ENCODE measurements at places on chromosomes 6 and 20.

- no peak for DNase-seq
These were observed 67.4 kb upstream of the FABP7 start for GRCh38 chr6:122712093-122712447.

DNA sequence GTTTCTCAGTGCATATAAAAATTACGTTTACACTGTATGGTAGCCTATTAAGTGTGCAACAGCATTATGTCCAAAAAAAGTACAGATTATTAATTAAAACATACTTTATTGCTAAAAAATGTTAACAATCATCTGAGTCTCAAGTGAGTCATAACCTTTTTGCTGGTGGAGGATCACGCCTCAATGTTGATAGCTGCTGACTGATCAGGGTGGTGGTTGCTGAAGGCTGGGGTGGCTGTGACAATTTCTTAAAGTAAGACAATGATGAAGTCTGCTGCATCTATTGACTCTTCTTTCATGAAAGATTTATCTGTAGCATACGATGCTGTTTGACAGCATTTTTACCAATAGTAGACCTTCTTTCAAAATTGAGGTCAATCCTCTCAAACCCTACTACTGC is 155.1 kb downstream of the BTBD9 start:
- DNase-seq: no peak

GRCh38 chr20:24704899-24705298 is 235.5 kb downstream of the SYNDIG1 start:
- DNase-seq: no peak

DNA sequence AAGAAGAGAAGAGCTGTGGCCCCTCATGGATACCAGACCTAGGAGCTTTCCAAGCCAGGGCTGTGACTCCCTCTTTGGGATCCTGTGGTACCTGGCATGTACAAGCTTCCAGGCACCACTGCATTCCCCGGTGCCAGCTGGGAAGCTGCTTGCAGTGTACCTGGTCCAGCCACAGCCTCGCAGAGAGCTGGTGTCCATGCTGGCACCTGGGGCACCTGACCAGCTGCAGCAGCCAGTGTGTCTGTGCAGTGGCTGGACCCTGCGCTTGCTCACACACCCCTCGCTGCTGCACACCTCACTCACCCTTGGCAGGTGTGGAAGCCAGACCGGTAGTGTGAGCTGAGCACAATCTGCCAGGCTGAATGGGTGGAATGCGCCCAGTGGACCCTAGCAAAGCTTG is 190.9 kb upstream of the MAN1A1 start:
- no peak for DNase-seq

- DNase-seq: no peak
These were observed 85.3 kb upstream of the TIAM2 start for GRCh38 chr6:154909821-154910220.

DNA sequence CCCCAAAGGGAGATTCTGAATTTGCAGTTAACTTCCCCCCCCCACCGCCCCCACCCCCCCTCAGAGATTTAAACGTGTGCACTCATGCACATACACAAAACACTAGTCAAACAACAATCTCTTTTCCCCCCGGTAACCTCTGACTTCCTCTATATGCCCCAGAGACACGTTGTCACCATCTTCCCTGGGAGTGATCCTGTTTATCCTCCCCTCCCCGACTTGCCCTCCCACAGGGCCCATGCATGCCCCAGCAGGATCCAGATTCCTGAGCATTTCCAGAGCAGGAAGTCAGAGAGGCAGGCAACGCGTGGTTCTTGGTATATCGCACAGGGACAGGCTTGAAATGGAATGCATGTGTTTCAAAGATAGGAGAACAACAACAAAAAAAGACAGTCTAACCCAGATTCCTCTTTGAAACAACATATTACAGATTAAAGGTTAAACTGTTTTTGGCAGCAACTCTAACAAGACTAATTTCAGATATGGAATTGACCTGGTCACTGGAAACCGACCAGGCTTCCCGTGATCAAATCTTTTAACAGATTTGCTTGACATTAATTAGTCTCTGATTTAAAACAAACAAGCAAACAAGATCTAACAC is 1.3 kb downstream of the BLCAP start:
- DNase-seq: no peak

DNA sequence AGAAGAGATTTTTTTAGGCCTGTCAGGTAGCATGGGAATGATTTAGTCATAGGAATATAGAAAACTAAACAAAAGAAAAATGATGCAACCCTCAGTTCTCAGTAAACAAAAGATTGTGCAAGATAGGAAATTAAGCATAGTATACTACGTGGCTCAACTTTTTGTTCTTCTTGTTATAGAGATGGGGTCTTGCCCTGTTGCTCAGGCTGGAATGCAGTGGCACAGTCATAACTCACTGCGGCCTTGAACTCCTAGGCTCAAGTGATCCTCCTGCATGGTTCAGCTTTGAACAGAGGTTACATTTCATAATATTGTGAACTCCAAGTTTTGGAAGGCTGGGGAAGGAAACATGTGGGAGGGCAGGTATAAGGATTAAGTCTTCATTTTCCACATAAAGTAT is 28.5 kb downstream of the SLX4IP start:
- DNase-seq: no peak

DNA sequence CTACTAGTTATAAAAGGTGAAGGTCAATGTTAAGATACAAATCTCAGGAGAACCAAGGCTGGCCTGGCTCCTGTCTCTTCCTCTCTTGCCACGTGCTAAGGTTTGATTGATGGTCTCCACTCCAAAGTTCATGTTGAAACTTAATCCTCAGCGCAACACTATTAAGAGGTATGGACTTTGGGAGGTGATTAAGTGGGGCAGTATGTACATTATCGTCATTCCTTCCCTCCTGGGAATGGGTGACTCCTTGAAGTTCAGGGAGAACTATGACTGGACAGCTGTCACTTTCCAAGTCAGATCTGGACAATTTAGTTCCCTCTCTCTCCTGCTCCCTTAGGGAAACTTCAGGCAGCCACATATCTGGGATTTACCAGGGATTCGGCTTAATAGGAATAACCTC is 50.5 kb downstream of the KCNK5 start:
- no peak for DNase-seq

- no peak for DNase-seq
These were observed 282.8 kb downstream of the TFAP2C start for GRCh38 chr20:56911946-56912345.

DNA sequence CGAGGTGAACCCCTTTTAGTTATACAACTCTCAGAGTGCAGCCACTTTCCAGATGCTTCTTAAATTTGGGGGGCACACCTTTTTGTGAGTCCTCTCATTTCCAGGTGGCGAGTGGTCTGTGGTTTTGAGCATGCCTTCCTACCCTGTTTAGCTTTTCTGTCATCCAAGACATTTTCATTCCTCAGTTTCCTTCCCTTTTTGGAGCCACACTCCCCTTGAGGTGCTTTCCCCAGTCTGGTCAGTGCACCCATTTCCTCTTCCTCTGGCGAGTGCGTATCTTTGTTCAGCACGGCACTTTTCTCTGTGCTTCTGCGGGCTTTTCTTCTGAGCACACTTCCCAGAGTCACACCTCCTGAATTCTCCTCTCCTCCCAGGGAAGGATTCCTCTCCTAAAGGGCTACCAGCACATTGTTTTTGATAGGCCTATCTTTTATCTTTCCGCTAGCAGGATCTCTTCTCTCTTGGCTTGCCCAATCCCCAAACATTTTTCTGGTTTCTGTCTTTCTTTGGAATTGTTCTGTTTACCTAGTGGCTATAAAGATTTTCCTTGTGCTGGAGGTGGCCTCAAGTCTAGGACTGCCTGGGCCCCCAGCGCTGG is 1.4 kb downstream of the PHF20 start:
- DNase-seq: peak; percentile 29

DNA sequence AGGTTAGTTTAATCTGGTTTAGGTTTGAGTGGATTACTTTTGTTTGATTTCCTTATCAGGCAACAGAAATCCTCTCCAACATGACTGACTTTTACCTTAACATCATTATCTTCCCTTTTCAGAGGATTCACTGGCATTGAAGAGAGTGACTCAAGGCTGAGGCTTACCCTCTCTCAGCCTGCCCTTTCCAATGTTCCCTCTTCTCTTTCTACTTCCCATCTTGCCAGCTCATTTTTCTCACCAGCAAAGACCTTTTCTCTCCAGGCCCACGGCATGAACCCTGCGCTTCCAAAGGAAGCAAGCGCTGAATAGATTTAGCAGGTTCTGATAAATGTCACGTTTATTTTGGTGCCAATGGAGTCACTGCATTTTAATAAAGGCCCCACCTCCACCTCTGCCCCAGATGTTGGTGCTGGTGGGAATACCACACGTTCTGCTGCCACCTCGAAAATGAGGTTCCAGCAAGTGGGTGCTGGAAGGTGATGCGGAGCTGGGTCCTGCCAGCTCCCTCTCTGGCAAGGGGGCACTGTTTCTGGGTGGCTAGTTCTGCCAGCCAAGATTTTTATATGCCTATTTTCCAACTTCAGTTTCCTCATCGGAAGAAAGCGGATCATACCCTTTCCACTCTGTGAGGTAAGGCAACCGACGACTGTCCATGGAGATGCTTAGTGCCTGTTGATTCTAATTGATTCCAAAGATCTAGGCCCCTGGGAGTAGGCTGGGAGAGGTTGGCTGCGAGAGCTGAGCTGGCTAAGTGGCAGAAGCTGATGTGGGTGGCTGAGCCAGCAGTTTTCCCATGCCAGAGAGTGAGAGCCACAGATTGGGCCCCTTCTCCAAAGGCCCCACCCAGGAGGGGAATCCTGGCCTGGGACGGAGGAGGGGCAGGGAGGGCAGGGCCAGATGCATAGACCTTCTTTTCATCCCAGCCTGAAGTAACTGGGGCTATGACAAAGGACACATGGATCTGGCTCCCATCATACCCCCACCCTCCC is 87.7 kb upstream of the MAFB start:
- DNase-seq: no peak

GRCh38 chr20:373171-373890 is 7.2 kb upstream of the TRIB3 start:
- no peak for DNase-seq

DNA sequence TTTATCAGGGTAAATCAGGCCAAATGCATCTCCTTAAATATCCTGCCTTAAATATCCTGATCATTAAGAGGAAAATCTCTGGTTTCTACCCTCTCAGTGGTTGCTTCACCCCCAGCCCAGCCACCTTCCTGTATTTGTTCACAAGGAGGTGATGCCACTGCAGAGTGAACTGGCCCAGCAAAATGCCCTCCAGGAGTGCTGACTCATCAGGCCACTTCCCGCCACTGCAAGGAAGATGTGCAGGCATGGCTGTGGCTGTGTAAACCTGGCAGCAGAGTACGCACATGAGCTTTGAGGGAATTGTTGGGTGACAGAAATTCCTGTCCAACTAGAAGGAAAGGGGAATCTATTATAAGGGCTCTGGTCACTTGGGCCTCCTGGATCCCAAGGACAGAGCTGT is 13.8 kb downstream of the NQO2 start:
- no peak for DNase-seq

DNA sequence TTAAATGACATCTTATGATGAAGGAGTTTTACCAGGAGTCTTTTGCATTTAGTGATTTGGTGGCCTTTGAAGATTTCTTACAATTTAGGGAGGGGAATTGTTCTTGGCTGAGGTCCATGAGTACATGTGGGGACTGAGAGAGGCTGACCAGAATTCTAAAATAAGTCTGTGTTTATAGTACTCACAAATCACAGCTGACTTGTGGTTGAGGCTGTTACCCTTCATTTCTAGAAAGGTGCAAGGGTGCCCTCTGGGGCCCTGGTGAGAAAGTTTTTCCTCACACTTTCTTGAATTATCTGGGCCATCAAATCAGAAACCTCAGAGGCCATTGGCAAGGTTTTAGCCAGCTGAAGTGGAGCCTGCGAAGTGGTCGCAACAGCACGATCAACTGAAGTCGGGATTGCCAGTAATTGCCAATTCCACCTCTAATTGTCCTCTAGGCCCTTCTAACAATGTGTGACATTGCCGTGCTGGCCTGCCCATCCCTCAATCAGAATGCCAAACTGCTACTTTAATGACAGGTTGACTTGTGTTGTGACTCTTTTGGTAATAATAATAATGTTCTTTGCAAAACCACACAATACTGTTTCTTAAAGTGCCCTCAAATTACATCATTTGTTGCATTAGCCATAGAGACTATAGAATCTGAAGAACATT is 221.6 kb downstream of the OGFRL1 start:
- no peak for DNase-seq

- DNase-seq: no peak
These were observed 28.4 kb upstream of the NFATC2 start for GRCh38 chr20:51570739-51571459.

All from activated CD4-positive, alpha-beta T cell treated with anti-CD3 and anti-CD28 coated beads for 4 hours (primary cell).